ENCODE measurements at places on chromosomes 5 and 9. TPM values are rescaled to one million over a fixed set of nuclear protein-coding genes. Genes with fewer than 3 reads are reported as not detected.

GRCh38 chr5:1155191-1156032, 43.5 kb upstream of the SLC12A7 start:
- H3K4me3 ChIP-seq = no peak overlapping the region
- no peak for DNase-seq
- peaks cover 3% of the 10 kb centered on the region for H3K4me1 ChIP-seq
- H3K27me3 ChIP-seq = peaks cover 48% of the 10 kb centered on the region
- no peaks in the 10 kb centered on the region for H3K36me3 ChIP-seq
- no peak overlapping the region for H3K27ac ChIP-seq

DNA sequence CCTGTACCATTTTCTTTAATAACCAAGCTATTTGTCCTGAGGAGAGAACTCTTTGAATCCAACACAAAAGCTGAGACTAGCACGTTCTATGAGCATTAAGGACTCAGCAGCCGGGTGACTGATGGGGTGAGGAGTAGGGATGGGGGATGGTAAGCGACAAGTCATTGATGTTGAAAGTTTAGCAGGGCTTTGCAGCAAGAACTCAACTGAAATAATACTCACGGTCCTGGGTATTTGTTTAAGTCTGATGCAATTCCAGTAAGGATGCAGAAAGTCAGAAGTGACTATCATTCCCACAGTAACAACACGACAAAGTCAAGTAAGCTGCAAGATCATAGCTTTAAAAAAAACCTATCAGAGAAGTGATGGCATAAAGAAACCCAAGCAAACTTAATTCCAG, 131.1 kb downstream of the ACTL7B start:
- no peak for DNase-seq
- no peak overlapping the region for H3K4me3 ChIP-seq
- no peaks in the 10 kb centered on the region for H3K4me1 ChIP-seq
- H3K27me3 ChIP-seq = no peaks in the 10 kb centered on the region

- no peak overlapping the region for H3K4me3 ChIP-seq
- no peak for DNase-seq
- peaks cover 7% of the 10 kb centered on the region for H3K27me3 ChIP-seq
- H3K27ac ChIP-seq = no peak overlapping the region
- H3K36me3 ChIP-seq = no peaks in the 10 kb centered on the region
- no peaks in the 10 kb centered on the region for H3K4me1 ChIP-seq
Measured at GRCh38 chr5:31823472-31823871, 184.5 kb downstream of the PDZD2 start.

Gene PCDHGA7
- total RNA-seq = 0.07 TPM

Gene IL9
- total RNA-seq = 123 TPM

Gene CDC20B
- total RNA-seq = not detected

Data from activated CD4-positive, alpha-beta memory T cell treated with anti-CD3 and anti-CD28 coated beads for 36 hours (primary cell).